MCF 10A (cell line): ENCODE measurements at places on chromosomes 12 and 14.

DNA sequence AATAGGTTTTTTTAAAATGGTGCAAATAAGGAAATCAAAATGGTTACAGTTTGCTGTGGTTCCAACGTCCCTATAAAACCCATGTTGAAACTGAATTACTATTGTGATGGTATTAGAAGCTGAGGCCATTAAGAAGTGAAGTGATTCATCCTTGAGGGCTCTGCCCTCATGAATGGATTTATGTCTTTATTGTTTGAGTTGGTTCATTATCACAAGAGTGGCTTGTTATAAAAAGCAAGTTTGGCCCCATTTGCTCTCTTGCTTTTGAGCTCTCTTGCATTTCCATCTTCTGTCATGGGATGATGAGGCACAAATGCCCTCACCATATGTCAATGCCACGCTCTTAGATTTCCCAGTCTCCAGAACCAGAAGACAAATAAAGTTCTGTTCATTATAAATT lies 62.3 kb downstream of the PRKD1 start:
- DNase-seq = no peak

DNA sequence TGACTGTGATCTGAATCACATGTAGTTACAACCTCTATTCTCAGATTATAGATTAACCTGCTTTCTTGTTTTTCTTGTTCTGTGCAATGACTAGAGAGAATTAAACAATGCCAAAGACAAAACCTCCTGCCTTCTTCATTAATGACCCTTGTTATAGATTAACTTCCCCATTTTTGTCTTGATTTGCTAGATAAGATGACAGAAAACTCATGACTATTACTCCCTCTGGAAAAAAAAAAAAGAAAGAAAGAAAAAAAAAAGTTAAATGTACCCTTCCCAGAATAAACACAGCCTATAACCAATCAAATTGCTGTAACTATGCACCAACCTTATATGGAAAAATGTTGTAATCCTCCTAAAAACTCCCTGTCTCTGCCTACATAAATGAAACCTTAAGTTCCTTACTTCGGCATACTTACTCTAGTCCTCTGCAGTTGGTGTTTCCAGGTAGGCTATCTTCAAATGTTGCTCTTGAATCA lies 41.1 kb upstream of the PCED1B start:
- no peak for DNase-seq

DNA sequence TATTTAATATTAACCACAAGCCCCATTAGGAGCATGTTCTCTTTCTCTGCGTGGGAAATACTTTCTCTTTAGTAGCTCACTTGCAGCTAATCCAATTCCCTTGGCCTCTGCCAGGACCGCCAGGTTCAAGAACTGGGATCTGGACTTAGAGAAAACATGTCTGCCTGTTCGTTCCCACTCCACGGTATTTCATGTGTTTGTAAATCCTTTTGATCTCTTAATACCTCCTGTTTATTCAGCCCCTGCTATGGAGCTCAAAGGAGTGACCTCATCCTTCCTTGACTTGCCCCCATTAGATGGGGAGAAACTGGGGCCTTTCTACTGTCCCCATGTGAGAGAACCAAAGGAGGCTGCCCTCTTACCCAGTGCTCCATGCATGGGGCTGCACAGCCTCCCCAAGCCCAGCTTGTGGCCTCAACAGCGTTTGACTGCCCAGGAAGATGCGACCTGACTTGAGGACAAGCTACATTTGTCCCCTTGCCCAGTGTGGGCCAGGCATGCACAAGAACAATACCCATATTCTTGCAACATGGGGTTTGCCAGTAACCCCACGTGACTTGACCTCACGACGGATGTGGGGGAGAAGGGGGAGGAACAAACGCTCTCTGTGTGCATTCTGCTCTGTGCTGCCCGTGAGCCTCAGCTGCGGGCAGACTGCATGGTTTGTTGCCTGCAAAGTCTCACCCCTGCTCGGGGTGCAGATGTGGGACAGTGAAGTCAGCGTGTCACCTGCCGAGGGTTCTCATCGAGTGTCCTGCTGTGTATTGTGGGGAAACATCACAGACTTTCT lies 30.3 kb downstream of the CD9 start:
- DNase-seq = peak; percentile 65

DNA sequence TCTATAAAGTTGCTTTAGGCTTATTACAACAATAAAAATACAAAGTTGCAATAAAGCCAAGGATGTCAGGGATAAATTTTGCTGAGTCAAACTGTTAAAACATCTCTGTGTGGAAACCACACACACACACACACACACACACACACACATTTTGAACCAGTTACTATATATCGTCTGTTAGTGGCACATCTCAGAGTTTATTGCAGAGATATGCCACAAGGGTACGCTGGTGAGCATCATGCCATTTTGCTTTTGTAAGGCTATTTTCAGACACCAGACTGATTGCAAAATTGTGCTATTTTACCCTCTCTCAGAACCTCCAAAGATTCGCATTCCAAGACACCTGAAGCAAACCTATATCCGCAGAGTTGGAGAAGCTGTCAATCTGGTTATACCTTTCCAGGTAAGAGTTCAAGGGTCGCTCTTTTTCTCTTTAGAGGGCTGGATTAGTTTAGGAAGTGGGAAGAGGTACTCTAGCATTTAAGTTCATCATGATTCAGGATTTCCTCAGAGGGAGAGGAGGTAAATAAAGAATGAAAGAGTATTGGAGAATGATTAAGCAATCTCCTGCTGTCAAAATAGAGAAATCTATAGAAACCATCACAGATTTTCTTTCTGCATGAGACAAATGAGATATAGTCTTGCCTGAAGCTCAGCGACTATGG lies 27.3 kb upstream of the CHPT1 start:
- peak; percentile 64 for DNase-seq

DNA sequence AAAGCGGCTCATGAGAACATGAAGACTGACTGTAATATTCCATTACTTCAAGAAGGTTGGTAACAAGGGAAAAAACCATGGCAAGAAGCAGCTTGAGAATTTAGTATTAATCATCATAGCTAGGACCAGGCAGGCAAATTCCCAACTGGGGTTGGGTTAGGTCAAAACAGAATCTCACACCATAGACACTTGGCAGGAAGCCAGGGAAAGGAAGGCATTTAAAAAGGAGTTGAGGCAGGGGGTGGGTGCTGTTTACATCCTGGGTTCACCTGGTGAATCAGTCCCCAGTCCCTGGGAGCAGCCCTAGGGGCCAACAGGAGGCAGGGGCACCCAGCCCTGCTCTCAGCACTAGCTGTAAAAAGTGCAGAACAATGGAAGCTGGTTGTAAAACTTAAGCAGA lies 108.6 kb downstream of the EGLN3 start:
- DNase-seq = peak; percentile 74

- peak; percentile 72 for DNase-seq
Measured at GRCh38 chr14:74018174-74018585, 908 bp downstream of the ENTPD5 start.

GRCh38 chr12:45914090-45914489 lies 76.3 kb downstream of the SCAF11 start:
- peak; percentile 41 for DNase-seq

DNA sequence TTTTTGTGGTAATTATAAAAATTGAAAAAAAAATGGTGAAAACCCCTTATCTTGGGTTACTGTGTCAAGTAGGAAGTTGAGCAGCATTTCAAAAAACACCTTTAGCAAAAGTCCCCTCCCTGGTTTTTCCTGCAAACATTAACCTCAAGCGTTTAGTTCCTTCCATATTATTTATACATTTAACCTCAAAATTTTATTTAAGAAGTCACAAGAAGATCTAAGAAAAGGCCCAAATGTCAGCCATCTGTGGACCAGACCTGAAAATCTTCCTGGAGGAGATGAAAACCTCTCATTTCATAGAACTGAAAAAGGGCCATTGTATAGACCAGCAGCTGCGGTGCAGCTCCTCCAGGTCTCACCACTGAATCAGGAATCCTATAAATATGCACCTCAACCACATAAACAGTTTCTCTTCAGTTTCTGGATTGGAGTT lies 40.4 kb upstream of the BTG1 start:
- DNase-seq = no peak

DNA sequence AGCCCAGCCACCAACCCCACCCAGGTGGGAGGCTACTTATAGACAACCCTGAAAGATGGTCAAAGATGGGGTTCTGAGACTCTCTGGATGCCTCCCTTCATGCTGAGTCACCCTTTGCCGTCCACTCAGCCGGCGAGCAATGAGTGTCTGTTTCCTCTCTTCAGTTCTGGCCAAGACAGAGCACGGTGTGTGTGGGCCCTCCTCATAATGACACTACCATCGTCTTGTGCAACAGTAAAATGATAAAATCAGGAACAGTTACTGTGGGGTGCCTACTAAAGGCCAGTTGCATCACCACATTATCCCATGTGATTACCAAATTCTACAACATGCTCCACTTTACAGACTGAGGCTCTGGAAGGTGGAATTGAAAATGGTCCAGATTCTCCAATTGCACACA lies 7.0 kb upstream of the BDKRB1 start:
- DNase-seq = peak; percentile 95

DNA sequence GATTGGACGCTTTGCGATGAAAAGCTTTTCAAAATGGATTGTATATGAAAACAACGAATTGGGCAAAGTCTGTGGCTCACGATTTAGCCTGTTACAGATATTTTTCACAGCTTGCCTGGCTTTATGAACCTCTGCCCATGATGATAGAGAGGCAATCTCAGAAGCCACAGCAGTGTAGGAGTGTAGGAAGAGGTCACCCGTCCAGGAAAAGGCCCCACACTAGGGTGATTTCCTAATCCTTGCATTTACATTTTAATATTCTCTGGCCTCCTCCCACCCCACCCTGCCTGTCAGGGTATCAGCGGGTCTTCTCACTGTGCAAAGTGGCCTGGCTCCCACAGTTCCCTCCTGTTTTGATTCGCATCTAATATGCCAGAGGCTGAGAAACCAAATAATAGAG lies 81.8 kb upstream of the FOXN3 start:
- DNase-seq = no peak

DNA sequence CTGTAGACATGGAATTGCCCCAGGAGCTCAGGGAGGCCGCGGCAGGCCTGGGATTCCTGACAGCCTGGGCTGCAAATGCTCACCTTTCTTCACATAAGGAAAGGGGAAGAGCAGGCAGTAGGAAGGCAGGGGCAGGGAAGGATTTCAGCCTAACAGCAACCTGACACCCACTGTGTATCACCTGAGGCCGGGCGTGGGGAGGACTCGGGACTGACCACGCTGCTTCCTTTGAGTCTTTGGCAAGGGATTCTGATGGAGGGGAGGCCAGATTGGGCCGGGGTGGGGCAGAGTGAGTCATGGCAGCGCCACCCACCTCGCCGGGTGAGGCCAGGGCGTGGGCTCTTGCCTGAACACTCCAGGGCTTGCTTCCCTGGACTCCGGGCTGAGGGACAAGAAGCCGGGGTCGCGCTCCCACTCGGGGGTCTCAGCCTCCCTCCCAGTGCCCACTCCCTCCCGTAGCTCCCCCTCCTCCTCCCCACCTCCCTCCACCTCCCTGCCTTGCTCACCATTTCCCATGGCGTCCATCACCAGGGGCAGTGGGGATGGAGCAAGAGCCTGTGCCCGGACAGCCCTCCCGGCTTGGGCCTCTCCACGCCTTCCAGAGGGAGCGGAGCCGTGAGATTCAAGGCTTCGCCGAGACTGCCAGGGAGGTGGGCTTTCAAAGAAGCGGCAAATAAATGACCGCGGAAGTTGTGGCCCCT lies 247.9 kb upstream of the RTL1 start:
- DNase-seq = peak; percentile 49
